Putamen (tissue), 1 donor: ENCODE measurements at places on chromosomes 1 and 21.

DNA sequence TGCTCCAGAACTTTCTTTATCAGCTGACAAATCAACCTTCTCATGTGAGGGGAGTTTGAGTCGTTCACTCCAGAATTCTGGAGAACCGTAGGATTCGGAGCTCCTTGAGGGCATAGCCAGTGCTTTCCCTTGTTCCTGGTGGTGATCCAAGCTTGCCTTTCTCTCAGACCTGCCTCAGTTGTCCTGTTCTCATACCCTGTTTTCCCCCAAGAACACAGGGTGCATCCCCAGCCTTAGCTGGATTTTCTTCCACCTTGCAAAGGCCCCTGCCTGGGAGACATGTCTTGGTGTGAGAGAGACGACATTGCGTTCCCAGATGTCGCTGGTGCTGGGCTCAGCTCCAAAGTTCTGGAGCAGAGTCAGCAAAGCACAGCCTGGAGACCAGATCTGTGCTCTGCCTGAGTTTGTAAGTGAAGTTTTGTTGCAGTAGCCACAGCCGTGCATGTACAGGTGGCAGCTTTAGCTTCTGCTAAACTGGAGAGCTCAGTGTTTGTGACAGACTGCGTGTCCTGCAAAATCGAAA, 40.0 kb downstream of the ABCG1 start:
- no peak for DNase-seq

DNA sequence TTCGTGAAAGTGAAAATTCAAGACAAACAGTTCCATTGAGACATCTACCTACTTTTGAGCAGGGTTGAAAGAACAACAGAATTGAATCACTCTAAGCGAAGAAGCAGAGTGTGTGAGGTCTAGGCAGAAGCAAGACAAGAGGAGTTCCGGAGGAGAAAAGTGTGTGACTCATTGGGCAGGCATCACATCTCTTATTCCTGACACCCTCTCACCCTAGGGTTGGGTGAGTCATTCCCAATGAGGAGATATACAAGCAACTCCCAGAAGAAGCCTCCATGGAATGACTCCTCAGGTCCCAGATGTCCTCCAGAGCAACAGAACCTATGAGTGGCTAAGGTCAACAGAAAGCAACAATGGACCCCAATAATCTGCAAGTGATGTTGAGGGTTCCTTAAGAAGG, 138.1 kb downstream of the TPR start:
- DNase-seq: no peak

DNA sequence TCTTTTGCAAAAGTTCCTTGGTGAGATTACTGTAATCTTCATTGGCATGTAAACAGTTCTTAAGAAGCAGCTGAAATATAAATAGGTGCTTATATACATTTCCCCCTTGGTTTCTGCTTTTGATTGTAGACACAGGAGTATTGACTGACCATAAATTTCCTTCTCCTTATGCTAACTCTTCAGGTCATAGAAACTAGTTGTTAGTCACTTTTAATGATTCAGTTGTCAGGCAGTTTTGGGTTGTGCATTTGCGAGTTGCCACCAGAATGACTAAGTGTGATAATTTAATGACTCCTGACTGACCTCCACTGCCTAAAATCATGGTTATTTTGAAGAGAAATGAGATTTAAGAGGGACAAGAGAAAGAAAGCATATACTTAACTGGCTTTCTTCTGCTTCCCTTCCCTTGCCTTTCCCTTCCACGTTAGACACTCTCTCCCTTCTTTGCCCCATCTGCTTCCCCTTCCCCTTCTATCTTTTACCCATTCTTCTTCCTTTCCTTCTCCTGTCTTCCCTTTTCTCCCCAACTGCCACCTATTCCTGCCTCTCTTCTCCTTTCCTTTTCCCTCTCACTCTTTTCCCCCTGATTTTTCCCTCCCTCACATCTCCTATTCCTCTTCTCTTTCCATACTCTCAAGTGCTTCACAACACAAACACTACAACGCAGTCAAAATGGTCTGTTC, 12.3 kb downstream of the ZMPSTE24 start:
- DNase-seq: no peak

GRCh38 chr1:54865238-54866073, 21.5 kb downstream of the DHCR24 start:
- DNase-seq: no peak

DNA sequence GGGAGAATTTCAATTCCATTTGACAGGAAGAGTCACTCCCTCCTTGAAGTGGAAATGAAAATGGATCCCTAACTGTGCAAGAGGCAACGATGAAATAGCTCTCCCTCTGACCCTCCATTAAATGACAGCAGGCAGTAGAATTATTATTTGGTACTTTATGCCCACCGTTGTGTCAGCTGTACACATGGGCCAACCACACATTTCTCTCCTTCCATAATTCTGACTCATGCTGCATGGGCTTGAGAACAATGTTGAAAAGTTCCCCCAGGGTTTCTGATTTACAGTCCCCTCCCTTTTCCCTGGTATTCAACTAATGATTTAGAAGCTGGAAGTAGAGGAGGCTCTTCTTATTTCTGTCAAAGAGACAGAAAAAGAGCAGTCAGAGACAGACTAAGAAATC, 103.5 kb downstream of the RGS7 start:
- no peak for DNase-seq

GRCh38 chr1:29225361-29225760, 5.4 kb downstream of the MECR start:
- no peak for DNase-seq

DNA sequence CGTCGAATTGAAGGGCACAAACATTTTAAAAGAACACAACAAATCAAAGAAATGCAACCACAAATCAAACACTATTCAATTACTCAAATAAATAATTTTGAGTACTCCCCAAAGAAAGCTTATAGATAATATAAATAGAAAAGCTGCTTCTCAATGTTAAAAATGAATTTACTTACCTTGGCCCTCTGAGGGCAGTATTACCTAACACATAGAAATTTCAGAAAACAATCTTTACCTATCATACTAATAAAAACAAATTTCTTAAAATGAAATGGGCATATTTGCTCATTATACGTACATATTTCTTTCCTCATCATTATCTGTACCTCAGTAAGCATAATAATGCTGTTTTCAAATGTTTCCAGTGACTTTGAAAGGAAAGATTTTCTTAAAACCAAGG, 141.8 kb downstream of the AKT3 start:
- no peak for DNase-seq

DNA sequence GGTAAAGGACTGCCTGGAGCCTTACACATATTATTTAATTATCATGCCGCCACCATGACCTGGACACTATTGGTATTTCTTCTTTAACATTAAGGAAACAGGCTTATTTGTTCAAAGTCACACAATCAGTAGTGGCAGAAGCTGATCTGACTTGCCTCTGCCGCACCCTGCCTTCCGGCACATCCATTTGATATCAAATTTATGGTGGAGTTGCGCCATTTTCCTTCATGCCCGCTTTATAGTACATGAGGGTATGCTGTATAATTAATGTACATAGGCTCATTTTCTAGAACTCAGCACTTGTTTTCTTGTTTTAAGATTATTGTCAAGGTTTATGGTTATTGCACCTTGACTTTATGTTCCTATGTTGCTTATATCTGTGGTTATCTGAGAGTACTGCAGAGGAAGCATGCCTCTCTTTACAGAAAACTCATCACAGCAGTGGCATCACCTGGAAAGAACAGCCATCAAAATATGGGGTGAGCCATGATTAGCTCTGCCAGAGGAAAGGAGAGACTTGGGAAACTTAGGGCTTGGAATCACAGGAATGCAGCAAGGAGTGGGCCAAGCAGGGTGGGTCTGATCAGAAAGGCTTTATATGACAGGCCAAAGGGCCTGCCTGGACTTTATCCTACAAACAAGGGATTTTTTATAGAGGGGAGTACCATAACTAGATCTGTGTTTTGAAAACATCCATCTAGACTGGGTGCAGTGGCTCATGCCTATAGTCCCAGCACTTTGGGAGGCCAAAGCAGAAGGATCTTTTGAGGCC, 72.2 kb upstream of the GJB5 start:
- DNase-seq: no peak

- peak; percentile 17 for DNase-seq
Measured at GRCh38 chr21:42833439-42833815, 45.9 kb downstream of the WDR4 start.

GRCh38 chr1:86994061-86994460, 79.6 kb downstream of the HS2ST1 start:
- DNase-seq: no peak

GRCh38 chr1:25858494-25858893, 763 bp downstream of the AUNIP start:
- DNase-seq: no peak

DNA sequence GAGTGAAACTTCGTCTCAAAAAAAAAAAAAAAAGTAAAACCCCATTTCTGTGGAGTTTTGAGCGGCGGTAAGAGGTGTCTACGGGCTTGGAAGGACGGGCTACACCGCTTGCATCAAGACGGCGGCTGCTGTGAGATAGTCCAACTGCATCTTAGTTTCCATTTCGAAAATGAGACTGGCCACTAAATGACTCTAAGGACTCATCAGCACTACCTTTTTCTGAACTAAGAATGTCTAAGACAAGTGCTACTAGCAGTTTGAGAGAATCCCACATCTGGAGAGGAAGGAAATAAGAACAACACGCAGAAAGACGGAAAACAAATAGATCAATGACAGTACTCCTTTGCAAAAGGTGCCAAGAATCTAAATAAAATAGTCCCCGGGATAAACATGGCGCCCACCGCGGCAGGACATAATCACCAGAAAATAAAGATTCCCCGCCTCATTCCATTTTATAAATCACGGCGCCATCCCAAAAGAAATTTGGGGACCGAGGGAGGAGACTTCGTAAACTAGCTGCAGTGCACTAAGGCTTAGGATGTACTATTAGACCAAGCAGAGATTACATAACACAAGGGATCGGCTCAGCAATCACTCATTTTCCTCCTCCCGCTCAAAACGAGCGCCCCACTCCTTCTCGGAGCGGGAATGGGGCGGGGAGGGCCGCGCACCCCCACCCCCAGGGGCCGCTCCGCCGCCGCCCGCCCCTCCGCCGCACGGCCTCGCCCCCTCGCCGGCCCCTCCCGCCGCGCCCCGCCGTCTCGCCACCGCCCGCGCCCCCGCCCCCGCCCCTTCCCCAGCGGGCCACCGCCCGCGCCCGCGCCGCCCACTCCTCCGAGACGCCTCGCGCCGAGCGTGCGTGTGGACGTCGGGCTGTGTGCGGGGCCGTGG, 1.1 kb downstream of the POGZ start:
- DNase-seq: peak; percentile 65

GRCh38 chr21:44785620-44786335, 15.8 kb downstream of the UBE2G2 start:
- DNase-seq: no peak

GRCh38 chr1:32763221-32763620, 53.9 kb downstream of the YARS1 start:
- DNase-seq: no peak

- DNase-seq: no peak
Measured at GRCh38 chr1:73765551-73766233, 432.3 kb downstream of the LRRIQ3 start.

GRCh38 chr1:245807954-245808719, 653.4 kb downstream of the KIF26B start:
- no peak for DNase-seq

DNA sequence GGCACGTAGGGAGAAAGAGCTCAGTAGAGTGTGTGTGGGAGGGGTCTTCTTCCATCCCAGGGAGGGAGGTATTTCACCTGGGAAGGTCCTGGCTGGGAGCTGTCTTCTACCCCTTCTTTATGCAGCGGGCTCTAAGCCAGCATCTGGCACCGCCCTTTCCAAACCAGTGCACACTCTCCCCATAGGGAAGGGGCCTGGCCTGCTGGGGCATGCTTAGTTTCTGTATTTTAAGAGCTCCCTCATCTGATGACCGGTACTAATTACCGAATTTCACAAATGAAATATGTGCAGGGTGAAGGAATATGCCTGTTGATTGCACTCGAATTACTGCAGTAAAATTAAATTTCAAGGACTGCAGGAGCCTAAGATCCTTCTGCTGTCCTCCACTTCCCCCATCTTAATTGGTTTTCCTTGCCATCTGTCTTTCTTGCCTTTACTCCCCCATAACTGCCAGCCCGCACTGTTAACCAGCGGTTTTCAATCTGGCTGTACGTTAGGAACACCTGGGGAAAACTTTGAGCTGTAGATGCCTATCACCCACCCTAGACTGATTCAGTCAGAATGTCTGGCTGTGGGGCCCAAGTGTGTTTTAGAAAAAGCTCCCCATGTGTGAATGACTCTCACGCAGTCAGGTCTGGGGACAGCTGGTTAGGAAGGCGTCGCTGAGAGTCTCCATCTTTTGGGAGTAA, 20.1 kb downstream of the GALNT2 start:
- DNase-seq: no peak

GRCh38 chr1:151189637-151190445, at the start of gene VPS72:
TSS of gene VPS72 (minus strand) at chr1:151190197. CDS start at chr1:151190121, 76 bp downstream.
- peak; percentile 90 for DNase-seq

GRCh38 chr1:198701250-198701649, 62.4 kb downstream of the PTPRC start:
- no peak for DNase-seq

- DNase-seq: no peak
Measured at GRCh38 chr1:55654750-55655149, 439.6 kb upstream of the USP24 start.

GRCh38 chr21:28464988-28465387, 527.7 kb downstream of the LTN1 start:
- no peak for DNase-seq

- DNase-seq: no peak
Measured at GRCh38 chr1:171935664-171936063, 94.4 kb downstream of the DNM3 start.

GRCh38 chr1:151047925-151048644, 534 bp downstream of the C1orf56 start:
- DNase-seq: peak; percentile 42

- DNase-seq: no peak
Measured at GRCh38 chr1:248631354-248632008, 3.4 kb downstream of the OR2T11 start.

DNA sequence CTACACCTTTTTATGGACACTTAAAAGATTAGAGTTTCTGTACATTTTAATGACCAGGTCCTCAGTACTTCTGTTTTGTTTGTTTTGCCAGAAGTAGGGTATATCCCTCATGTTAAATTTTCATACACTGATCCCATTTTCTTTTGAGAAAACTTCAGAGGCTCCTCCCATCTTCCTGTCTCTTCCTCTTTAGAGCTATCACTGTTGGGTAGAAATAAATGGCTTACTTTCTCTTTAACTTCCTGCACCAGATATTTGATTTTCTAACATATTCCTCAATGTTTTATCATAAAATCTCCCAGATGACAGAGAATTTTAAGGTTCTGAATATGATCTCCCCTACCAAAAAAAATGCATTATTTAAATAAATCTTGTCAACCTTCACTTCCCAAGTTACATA, 23.4 kb downstream of the VAV3 start:
- DNase-seq: no peak

- DNase-seq: no peak
Measured at GRCh38 chr1:169779150-169779549, 15.6 kb downstream of the METTL18 start.
